ENCODE measurements at places on chromosomes 13 and 19.
A peak's percentile ranks its signal among the peaks of the same experiment; 100 is the strongest.

- no peaks in the 10 kb centered on the region for H3K4me1 ChIP-seq
- DNase-seq = no peak
- no peaks in the 10 kb centered on the region for H3K36me3 ChIP-seq
- no peaks in the 10 kb centered on the region for H3K27me3 ChIP-seq
- no peak overlapping the region for H3K27ac ChIP-seq
- H3K4me3 ChIP-seq = no peak overlapping the region
Measured at GRCh38 chr19:31140717-31141116, 208.5 kb downstream of the TSHZ3 start.

DNA sequence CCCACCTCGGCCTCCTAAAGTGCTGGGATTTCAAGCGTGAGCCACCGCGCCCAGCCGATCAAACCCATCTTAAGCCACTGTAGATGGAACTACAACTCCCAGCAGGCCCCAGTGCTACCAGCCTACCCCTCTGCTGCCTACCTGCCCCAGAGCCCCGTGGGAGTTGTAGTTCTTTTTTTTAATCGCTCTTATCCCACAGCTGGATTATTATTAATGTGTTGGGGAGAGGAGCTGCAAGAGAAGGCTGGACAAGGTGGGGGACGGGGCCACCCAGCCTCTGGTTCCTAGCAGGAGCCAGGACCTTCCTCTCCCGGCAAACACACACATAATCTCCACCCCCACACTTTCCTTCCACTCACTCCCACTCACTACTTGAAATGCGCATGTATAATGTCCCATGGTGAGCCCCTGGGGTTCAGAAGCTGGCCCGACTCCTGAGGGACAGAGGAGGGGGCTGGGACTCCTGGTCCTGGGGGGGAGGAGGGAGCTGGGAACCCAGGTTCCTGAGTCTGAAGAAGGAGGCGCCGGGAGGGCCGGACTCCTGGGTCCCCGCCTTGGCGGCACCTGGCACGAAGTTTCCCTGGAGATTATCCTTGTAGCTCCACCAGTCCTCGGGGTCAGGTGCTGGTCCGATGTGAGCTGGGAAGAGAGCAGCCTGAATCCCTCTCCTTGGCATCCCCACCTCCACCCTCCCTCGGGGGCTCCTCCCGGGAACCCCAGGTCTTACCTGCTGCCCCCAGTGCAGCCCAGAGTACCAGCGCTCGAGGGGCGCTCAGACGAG lies 958 bp downstream of the CA11 start:
- H3K36me3 ChIP-seq = no peaks in the 10 kb centered on the region
- peak overlapping the region; percentile 59 for H3K4me3 ChIP-seq
- DNase-seq = peak; percentile 58

- DNase-seq = no peak
- no peak overlapping the region for H3K4me3 ChIP-seq
- no peak overlapping the region for H3K27ac ChIP-seq
- H3K4me1 ChIP-seq = no peaks in the 10 kb centered on the region
- no peaks in the 10 kb centered on the region for H3K27me3 ChIP-seq
Measured at GRCh38 chr13:113272701-113273181, 24.3 kb upstream of the LAMP1 start.

GRCh38 chr13:33373624-33374023 lies 88.1 kb upstream of the STARD13 start:
- H3K36me3 ChIP-seq = no peaks in the 10 kb centered on the region
- H3K4me1 ChIP-seq = no peaks in the 10 kb centered on the region
- DNase-seq = no peak
- no peaks in the 10 kb centered on the region for H3K27me3 ChIP-seq

- H3K4me3 ChIP-seq = no peak overlapping the region
- no peaks in the 10 kb centered on the region for H3K4me1 ChIP-seq
- DNase-seq = no peak
- H3K27me3 ChIP-seq = no peaks in the 10 kb centered on the region
- no peak overlapping the region for H3K27ac ChIP-seq
Measured at GRCh38 chr19:34711890-34712289, 22.2 kb upstream of the ZNF181 start.

DNA sequence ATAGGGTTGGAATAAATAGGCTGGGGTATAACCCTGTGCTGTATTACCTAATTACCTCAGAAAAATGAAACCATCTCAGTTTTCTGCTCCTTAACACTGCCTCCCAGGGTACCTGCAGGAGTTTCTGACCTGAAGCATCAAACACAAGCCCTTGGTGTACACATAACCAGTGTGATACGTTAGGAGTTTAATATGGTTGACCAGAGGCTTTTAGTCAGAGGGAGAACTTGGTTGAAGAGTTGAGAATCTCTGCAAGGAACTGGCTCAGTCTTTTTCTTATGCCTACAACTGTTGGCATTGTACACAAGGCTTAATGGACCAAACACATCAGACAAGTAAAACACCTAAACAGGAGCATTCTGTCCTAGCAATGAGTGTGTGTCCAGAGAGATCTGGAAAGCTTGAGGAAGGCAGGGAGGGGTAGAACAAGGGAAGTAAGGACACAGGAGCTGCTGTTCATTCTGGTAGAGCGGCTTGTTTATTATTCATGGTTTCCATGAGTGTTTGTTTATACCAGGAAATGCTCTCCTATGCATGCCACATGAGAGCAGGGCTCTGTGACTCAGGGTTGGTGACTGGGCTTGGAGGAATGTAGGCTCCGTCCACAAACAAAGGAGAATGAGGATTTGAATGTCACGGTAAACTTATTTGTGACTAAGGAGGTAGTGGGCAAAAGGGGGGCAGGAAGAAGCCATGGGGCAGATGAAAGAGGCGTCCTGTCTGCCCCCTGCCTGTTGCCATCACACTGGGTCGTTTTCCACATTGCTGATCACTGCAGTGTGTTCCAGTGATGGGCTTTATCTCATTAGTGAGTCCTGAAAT lies 11.9 kb upstream of the SPATA13 start:
- no peaks in the 10 kb centered on the region for H3K36me3 ChIP-seq
- H3K4me1 ChIP-seq = no peaks in the 10 kb centered on the region
- H3K27ac ChIP-seq = no peak overlapping the region
- no peak for DNase-seq
- H3K4me3 ChIP-seq = no peak overlapping the region
